Activated CD8-positive, alpha-beta T cell treated with anti-CD3 and anti-CD28 coated beads for 36 hours (primary cell): ENCODE measurements at places on chromosomes 7 and 10. TPM values are rescaled to one million over a fixed set of nuclear protein-coding genes. Genes with fewer than 3 reads are reported as not detected.

EVX1 gene
- total RNA-seq: not detected

DNA sequence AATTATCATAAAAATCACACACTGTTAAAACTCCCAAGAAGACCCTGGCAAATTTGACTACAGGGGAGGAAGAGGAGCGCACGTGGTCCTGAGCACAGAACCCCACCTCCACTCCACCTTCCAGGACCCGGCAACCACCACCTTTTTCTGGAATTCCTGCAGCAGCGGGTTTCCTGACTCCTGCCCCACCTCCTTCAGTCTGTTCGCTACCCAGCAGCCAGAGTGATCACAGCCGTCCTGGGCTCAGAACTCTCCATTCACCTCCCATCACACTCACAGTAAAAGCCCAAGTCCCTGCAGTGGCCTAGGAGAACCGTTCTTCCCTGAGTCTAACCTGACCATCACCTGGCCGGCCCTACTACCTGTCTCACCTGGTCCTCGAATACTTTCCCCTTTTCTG is 107.4 kb upstream of the FAM204A start:
- DNase-seq: no peak

PROSER2 gene
- total RNA-seq: 1.1 TPM

VWDE gene
- 1.4 TPM for total RNA-seq

THAP5 gene
- total RNA-seq: 26.5 TPM

HOXA9 gene
- total RNA-seq: not detected

DNA sequence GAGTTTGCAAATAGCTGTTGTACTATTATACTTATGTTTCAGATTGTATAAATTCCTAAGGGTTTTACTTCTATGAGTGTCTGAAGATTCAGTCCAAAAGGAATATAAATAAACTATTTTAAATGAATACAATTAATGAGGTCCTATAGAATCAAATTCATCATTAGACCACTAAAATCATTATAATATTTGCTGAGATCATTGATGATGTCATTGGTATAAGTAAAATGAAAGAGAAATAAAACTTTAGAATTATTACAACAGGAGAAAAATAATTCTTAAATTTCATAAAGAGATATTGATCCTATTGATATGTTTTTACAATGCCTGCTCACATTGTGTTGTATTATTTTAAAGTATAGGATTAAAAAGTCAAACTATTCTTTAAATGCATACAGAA is 544.0 kb upstream of the ZWINT start:
- no peak for DNase-seq

DNA sequence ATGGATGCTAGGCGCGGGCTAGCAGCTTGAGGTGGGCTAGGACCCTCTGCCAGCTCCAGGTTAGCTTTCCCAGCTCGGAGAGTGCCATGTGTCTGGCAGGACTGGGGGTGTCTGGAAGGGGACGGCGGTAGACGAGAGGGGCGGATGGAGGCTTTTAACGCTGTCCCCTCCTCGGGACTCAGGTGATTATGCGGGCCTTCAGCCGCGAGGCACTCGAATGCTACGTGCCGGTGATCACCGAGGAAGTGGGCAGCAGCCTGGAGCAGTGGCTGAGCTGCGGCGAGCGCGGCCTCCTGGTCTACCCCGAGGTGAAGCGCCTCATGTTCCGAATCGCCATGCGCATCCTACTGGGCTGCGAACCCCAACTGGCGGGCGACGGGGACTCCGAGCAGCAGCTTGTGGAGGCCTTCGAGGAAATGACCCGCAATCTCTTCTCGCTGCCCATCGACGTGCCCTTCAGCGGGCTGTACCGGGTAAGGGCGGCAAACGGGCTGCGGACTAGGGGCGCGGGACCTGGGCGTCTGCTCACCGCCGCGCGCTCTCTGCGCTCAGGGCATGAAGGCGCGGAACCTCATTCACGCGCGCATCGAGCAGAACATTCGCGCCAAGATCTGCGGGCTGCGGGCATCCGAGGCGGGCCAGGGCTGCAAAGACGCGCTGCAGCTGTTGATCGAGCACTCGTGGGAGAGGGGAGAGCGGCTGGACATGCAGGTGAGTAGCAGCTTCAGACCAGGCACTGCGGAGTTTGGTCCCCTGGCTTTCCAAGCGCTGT is 1.1 kb downstream of the CYP26A1 start:
- peak; percentile 11 for DNase-seq

DNA sequence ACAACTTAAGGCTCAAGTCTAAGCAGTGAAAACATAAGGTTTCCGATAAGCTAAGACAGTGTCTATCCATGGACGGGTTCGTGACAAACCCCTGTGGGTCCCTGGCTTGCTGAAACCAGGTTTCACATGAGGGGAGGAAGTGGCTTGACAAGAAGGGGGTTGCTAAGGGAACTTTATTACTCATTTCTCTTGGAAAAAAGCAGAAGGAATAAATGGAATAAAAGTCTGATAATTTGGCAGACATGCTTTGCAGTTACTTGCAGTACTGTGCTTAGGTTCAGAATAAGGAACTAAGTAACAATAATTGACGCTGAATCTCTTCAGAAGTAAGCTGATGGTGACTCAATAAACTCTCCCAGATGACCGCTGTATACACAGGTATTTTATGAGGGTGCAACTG is 34.7 kb downstream of the RBM17 start:
- DNase-seq: no peak

PODXL gene
- total RNA-seq: 0.45 TPM

EPHB6 gene
- total RNA-seq: 5.5 TPM

GRCh38 chr10:3875842-3876235 is 90.8 kb upstream of the KLF6 start:
- no peak for DNase-seq

- no peak for DNase-seq
Observed at GRCh38 chr7:123460616-123461015, 73.8 kb downstream of the IQUB start.

DNA sequence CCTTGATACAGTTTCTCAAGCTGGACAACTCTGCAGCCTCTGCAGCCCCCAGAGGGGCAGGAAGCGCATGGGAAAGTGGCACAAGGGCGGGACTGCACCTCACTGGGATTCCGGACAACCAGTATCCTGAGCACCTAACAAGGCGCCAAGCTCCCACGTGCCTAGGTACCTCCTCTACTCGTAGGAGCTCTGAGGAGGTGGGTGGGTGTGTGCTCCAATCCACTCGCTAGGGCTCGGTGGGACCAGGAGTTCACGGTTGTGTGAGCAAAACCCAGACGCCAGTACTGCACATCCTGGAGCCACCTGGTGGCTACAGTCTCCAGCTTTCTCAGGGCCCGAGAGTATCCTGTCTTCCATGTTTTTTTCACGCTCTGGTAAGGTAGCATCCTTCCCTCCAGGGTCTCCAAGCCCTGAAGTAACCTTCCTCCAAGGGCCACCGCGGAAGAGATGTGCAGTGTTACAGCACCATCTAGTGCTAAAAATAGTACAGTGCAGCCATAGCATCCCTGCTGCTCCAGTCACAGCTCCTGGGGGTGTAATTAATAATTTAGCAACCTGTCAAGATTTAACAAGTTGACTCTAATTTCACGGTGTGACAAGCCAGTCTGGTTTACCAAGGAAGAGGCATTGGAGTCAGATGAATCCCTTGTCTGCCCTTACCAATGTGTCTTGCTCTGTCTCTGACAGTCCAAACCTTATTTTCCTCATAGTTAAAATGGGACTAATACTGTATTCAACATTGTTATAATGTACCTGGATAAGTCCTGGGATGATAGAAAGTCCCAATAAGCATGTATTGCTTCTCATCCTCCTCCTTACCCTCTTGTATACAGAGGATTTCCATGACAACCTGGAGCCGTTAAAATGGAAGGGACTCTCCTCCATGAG is 70.4 kb downstream of the HERPUD2 start:
- peak; percentile 48 for DNase-seq

- DNase-seq: no peak
Observed at GRCh38 chr10:114604357-114605130, 53.5 kb downstream of the ABLIM1 start.

ZNF777 gene
- total RNA-seq: 11.7 TPM

ENTPD7 gene
- total RNA-seq: 2.2 TPM

DNA sequence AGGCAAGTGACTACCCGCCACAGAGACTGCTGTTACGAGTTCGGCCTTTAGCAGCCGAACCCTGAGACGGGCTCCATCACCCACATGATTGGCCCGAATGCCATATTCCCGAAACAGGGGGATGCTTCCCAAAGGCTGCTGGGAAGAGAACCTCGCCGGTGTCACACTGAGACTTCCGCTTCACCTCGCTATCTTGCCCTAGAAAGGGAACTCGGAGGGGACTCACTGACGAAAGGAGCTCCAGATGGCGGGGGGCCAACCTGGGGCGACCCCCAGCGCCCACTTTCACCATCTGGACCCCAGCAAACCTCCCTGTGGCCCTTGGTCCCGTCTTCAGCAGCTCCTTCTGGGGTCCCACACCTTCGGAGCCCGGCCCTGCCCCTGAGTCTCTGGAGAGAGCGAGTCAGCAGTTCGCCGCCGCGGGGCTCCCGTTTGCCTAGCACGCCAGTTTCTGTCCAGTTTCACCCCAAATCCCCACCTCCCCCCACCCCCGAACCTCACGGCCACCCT is 529 bp downstream of the HPS1 start:
- DNase-seq: peak; percentile 56

- no peak for DNase-seq
Observed at GRCh38 chr10:1257274-1257673, 201.1 kb downstream of the WDR37 start.

GRCh38 chr10:75437693-75438092 is 6.3 kb downstream of the LRMDA start:
- no peak for DNase-seq

- DNase-seq: peak; percentile 5
Observed at GRCh38 chr7:154409703-154410311, 357.6 kb downstream of the DPP6 start.

- no peak for DNase-seq
Observed at GRCh38 chr7:18780266-18780665, 284.7 kb downstream of the HDAC9 start.

GRCh38 chr7:114309729-114310128 is 104.9 kb upstream of the FOXP2 start:
- no peak for DNase-seq

DNA sequence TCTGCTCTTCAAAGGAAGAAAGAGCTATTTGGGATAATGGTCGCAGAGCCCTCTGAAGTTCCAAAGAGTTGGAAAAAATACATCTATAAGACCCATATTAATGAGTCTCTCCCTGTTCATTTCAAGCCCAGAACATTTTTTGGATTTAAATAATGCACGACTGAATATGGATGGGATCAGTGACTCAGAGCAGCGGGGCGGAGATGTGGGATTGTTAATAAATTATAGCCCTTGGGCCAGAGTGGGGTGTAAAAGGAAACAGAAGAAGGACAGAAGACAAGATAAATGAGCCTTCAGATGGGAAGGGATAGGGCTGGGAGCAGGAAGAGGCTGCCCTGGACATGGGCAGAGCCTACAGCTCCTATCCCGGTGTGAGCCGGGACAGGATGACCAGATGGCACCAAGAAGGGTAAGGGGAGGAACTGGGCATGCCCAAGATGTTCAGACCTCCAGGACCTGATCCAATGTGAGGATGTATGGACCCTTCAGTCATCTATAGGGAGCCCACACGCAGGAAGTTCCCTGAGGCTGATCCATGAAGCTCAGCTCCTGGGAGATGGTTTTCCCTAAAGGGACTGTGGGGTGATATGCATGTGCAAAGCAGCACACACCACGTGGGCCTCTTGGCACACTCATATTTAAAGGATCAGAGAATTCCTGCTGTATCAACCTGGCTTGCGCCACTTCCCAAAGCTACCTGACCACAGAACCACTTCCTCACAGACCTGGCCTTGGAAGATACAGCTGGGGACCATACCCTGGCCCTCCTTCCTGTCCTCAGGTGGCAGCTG is 96.1 kb upstream of the PLXNA4 start:
- no peak for DNase-seq

- no peak for DNase-seq
Observed at GRCh38 chr7:27122077-27122910, 8.3 kb downstream of the HOXA4 start.

GRCh38 chr7:30301751-30302150 is 17.4 kb downstream of the ZNRF2 start:
- no peak for DNase-seq

DNA sequence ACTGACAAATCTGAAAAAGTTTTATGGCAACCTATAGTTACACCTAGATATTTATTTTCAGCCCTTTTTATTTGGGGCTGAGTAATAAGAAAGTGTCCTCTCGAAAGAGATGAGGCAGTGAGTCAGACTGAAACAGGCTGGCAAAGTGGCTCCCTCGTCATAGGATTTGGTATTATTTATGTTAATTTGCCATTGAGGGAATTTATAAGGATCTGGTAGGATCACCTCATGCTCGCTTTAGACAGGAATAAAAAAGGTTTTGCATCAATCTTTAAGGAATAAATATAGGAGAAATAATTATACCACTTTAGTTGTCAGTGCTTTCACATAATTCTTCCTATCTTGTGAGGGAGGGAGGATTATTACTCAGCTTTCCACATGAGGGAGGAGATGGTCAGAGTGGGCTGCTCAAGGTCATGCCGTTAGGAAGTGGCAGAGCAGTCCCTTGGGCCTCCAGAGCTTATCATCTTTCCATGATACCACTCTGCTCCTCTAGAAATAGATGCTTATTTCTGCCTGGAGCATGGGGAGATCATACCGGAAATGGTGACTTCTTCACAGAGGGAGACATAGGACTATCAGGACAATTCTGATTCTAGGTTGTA is 356.8 kb downstream of the GPR158 start:
- DNase-seq: no peak

DNA sequence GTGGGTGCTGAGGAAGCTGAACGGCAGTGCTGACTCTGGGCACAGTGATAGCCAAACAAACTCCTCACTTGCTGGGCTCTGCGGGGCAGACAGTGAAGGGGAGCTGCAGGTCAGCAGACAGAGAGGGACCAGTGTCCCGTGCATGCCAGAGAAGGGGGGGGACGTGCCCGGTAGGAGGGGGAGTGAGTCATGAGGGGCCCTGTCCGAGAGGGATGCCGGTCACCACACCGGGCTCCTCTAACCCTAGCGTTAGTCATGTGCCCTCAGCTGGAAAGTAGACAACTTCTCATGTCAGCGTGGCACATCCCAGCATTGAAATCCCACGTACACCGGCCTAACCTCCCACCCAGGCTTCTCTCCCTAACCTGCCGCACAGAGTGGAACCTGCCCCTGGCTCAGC is 117.1 kb upstream of the DPP6 start:
- DNase-seq: no peak

DNA sequence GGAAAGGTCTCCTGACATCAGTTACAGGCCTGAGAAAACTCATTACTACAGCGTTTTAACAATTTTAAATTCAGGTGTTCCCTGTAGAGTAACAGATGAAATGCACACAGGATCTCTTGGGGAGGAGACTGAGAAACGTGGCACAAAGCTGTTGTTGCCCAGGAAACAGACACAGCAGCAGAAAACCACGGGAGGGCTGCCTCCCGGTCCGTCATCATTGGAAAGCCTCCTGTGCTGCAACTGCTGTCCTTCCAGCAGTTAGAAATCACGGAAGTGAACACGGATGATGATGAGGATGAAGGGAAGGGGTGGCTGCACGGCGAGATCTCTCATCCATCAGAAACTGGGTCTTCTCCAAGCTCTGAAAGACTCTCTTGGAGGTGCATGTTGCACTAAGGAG is 94.6 kb upstream of the RNF32 start:
- no peak for DNase-seq
